Activated CD4-positive, alpha-beta T cell treated with anti-CD3 and anti-CD28 coated beads, Interleukin-2, amount 50 U/mL, for 24 hours (primary cell): ENCODE measurements at places on chromosomes 7 and 10.

DNA sequence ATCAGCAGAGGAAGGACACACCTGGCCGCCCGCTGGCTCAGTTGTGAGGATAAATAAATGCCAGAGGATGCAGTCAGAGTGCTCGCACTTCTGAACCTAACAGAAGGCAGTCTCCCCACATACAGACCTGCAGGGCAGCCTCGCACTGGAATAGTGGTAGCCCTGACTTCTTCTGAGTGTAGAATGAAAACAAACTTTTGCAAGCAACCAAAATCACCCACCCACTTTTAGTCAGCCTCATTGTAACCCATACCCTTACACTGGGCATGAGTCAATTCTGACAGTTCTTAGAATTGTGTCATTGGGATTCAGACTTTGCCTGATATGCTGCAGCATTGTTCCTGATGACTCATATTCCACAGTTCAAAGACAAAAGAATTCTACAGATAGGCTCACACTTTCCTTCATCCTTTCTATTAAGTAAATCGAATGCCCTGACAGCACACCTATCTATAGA lies 167.0 kb upstream of the CDK1 start:
- DNase-seq = peak; percentile 33

GRCh38 chr7:79337717-79338116 lies 115.8 kb downstream of the MAGI2 start:
- no peak for DNase-seq

DNA sequence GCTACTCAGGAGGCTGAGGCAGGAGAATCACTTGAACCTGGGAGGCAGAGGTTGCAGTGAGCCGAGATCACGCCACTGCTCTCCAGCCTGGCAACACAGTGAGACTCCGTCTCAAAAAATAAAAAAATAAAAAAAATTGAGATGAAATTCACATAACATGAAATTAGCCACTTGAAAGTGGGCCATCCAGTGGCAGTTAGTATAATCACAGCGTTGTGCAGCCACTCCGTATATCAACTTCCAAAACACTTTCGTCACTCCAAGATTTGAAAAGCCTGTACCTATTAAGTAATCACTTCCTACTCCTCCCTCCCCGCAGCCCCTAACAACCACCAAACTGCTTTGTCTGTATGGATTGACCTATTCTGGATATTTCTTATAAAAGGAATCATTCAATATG lies 20.7 kb upstream of the CACUL1 start:
- DNase-seq = no peak

DNA sequence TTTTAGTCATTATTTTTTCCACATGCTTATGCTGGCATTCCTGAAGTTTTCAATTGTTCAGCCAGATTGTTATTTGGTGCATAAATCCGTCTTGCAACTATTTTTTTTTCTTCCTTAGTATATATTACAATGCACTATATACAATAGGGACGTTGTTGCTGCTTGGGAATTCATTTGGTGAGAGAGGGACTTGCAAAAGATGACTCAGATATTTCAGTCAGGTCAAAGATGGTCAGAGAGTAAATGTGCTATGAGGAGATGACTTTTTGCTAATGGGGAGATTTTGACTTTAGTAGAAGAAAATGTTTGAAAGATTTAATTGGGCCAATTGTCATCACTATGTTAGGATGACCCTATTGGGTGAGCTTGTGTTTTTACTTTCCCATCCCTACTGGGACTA lies 348.4 kb upstream of the MTPN start:
- no peak for DNase-seq

DNA sequence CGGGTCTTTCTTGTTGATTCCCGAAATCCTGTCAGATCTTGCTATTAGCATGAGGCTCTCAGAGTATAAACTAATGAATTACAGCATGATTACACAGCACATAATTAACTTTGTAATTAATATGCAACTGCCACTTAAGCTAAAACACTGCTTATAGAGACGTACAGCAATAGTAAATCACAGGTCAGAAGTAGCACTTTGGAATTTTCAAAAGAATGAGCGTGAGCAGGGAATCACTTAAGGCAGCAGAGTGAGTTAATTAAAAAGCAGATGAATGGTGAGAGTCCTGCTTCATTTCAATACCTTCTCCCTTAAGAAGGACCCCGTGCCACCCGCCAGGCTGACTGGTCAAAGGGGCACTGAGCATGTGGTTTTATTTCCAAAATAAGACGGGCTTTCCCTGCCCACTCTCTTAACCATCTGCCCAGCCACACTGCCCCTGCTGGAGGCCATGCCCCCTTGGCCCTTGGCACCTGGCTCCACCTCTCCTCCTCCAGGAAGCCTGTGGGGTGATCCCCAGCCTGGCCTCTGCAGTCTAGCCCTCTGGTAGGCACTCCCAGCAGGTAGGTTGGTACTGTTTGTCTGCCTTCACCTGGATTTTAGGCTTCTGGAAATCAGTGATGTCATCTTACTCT lies 117.8 kb downstream of the ZMIZ1 start:
- no peak for DNase-seq

- DNase-seq = no peak
Observed at GRCh38 chr7:116340201-116340847, 130.0 kb downstream of the TES start.

DNA sequence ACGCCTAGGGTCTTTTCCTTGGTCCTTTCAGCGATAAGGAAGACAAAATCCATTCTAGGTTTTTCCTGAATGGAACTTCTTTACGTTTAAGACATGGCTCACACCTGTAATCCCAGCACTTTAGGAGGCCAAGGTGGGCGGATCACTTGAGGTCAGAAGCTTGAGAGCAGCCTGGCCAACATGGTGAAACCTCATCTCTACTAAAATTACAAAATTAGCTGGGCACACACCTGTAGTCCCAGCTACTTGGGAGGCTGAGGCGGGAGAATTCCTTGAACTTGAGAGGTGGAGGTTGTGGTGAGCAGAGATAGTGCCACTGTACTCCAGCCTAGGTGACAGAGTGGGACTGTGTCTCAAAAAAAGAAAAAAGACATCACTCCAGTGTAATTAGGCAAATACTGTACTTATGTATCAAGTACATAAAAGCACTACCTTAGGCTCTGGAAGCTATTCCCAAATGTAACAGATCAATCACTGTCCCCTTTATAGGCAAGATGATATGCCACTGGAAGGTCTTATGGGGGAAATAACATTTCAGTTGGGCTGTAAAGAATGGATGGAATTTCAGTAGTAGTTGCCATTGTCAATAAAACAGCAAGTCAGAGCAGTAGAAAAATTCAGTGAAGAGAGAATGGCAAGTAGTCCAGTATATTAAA lies 5.7 kb downstream of the STK17A start:
- DNase-seq = no peak

DNA sequence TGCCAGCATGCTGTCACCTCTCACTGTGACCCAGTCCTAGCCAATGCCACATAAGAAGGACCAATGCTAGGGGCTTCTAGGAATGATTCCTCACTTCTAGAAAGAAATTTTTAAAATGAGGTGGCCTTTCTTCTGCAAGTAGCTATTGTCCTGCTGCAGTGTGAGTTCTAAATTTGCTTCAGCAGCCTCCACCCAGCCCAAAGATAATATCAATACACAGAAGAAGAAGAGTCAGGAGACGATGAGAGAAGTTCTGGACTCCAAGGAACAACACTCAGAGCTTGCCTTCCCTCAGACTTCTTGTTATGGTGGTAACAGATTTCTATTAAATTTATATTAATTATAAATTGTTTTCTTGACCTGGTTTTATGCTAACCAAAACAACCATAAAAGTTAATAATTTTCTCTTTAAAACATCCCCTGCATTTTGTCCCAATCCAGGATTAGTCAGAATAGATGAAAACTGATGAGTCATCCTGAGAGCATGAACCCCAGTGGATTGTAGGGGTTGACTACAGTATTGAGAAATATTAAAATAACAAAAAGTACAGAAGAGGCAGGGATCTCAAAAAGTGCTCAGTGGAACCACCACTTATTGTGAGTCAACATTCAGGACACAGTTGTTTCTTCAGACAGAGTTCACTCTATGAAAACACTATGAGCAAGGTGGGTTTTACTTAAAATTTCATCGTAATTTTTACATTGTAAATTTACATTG lies 29.6 kb upstream of the AKR1C2 start:
- no peak for DNase-seq
